ENCODE measurements at places on chromosomes 6 and 20. TPM values are rescaled to one million over a fixed set of nuclear protein-coding genes. Genes with fewer than 3 reads are reported as not detected.

Gene TRIM38
- total RNA-seq = 25.4 TPM

Gene HLA-DRA
- total RNA-seq = 73.7 TPM

Gene TNNC2
- total RNA-seq = not detected

Gene IL17A
- 0.82 TPM for total RNA-seq

Gene RTEL1
- 53.3 TPM for total RNA-seq

Gene KLHDC3
- total RNA-seq = 64.7 TPM

Gene TSHZ2
- 8.1 TPM for total RNA-seq

Gene UTRN
- 143 TPM for total RNA-seq

Measured in activated CD4-positive, alpha-beta T cell treated with anti-CD3 and anti-CD28 coated beads, Interleukin-2, amount 10 ng/mL, durations not matched to agents 7 days and 5 days (primary cell).